Forelimb muscle (tissue), 1 donor: ENCODE measurements at places on chromosomes 2 and 18.

DNA sequence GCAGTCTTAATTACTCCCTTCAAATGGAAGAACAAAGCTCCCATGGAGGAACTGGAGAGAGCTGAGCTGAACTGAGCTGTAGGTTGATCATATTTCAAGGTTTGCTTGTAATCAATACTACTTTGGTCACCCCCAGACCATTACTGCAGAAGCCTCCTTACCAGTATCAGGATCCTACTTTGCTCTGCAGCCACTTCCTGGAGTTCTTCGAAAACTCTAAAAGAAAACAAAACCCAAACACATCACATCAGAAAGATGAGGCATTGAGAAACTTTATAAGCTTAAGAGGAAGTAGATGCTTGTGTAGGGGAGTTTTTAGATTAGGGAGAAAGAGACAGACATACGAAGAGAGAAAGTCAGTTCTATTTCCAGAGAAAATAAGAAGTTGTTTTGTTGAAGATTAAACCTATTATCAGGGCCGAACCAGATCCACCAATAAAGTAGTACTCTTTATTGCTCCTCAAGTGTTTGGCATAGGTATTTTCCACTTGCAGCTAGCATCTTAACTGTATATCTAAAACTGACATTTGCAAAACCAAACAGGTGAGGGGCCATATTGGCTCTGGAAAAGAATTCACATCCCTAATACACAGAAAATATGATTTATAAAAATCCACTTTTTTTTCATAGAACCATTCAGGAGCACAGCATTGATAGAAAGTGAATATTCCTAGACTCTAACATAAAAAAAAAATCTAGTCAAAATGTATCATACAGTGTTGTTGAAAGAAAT lies 166.9 kb upstream of the KLF7 start:
- DNase-seq = no peak

GRCh38 chr2:203732092-203732952 lies 25.9 kb downstream of the CD28 start:
- no peak for DNase-seq

DNA sequence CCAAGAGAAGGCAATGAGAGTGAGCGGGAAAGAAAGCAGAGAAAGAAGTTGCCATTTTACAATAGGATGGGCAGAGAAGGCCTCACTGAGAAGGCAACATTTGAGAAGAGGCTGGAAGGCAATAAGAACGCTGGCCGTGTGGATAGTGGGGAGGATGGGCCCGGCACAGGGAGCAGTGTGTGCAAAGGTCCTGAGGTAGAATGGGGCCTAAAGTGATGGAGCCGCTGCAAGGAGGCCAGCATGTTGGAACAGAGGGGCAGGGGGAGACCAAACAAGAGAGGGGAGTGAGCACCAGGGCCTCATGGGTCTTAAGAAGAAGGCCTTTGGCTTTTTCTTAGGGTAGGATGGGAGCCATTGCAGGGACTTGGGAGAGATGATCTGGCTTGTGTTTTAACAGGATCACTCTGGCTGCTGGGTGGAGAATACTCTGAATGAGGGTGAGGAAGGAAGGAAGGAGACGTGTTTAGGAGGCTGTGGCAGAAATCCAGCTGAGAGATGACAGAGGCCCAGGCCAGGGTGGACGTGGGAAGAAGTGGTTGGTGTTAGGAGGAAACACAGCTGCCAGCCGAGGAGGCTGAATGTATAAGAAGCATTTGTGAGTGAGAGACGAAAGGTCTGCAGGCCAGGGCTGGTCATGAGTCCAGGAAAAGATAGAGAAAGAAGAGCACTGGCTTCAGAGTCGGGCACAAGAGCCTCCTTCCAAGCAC lies 159.8 kb downstream of the KLHL29 start:
- DNase-seq = no peak

- peak; percentile 13 for DNase-seq
These were observed 157.5 kb upstream of the SESTD1 start for GRCh38 chr2:179422037-179422643.

GRCh38 chr2:101753720-101754490 lies 56.4 kb downstream of the MAP4K4 start:
- DNase-seq = no peak

- no peak for DNase-seq
These were observed 12.8 kb downstream of the DNAJB2 start for GRCh38 chr2:219291910-219292490.

- DNase-seq = no peak
These were observed 123.3 kb downstream of the CTIF start for GRCh38 chr18:48662011-48662661.

DNA sequence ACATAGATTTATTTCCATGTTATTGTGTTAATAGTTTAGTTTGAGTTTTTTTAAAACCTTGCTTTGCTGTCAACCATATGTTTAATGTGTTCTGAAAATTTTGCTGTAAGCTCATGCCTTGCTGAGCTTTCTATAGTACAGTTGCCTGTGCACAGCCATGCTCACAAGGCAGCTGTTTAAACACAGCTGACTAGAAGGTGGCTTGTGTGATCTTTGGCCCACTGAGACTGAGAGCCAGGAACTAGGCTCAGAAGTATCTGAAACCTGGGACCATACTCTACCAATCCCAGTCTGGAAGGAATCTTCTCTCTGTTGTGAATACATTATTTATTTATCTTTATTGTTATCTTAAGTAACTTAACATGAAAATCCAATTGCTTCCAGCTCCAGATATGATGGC lies 350.5 kb downstream of the KIAA1328 start:
- DNase-seq = no peak

DNA sequence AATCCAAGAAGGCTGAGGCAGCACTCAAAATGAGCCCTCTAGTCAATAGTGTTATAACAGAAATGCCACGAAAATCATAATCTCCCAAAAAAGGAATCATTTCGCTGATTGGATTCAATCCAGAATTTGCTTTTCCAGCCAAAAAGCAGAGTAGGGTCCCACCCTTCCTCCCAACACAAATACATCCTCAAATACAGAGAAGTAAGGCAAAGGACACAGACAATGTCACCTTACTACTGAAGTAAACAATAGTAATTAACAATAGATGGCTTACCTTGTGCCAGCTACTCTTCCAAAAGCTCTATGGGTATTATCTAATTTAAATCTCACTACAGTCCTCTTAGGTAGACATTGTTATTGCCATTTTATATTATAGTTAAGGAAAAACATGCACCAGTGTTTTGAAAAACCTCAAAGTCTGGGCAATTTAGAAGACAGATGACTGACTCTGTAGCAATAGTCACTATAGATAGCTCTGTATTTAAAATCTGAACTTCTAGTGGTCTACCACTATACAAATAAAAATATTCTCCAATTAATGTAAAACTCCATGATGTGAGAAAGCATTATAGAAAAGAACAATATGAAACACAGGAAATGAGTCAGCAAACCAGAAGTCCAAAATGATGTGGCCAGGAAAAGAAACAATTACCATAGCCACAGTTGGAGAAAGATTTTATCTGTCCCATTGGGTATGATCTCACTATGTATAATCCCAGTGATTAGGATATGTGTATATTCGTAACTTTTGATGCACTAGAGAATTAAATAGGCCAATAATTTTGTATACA lies 305.0 kb upstream of the ERBB4 start:
- no peak for DNase-seq

GRCh38 chr2:190599073-190599472 lies 49.8 kb upstream of the NAB1 start:
- DNase-seq = no peak

- DNase-seq = no peak
These were observed 8.2 kb downstream of the FAM110C start for GRCh38 chr2:38155-38554.

DNA sequence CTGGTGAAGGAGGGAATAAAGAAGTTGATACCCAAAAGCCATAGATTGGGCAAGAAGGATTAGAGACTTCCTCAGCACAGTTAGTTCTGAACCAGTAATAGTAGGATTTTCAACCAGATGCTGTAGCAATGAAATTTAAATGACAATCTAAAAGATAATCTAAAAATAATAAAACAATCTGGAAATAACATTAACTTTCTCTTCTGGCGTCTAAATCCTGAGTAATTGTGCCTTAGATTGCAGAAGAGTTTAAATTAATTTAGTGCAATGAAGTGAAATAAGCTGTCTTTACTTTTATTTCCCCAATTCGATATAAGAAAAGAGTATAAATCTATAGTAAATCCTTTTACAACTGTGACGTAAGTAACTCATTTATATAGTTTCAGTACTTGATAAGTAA lies 186.8 kb upstream of the DOK6 start:
- DNase-seq = no peak

GRCh38 chr2:18836436-18836835 lies 247.1 kb upstream of the NT5C1B start:
- DNase-seq = no peak

DNA sequence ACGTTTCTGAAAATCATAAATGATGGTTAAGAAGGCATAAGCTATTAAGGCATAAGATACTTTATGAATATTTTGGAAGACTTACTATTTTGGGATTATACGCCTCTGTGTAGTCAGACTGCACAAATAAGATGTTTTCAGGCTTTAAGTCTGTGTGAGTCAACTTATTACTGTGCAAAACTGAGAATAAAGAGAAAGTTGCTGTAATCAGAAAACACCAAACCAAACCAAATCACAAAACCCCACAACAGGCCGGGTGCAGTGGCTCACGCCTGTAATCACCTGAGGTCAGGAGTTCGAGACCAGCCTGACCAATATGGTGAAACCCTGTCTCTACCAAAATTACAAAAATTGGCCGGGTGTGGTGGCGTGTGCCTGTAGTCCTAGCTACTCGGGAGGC lies 7.7 kb downstream of the CLK1 start:
- no peak for DNase-seq

GRCh38 chr18:58640891-58641610 lies 12.2 kb upstream of the ALPK2 start:
- no peak for DNase-seq

DNA sequence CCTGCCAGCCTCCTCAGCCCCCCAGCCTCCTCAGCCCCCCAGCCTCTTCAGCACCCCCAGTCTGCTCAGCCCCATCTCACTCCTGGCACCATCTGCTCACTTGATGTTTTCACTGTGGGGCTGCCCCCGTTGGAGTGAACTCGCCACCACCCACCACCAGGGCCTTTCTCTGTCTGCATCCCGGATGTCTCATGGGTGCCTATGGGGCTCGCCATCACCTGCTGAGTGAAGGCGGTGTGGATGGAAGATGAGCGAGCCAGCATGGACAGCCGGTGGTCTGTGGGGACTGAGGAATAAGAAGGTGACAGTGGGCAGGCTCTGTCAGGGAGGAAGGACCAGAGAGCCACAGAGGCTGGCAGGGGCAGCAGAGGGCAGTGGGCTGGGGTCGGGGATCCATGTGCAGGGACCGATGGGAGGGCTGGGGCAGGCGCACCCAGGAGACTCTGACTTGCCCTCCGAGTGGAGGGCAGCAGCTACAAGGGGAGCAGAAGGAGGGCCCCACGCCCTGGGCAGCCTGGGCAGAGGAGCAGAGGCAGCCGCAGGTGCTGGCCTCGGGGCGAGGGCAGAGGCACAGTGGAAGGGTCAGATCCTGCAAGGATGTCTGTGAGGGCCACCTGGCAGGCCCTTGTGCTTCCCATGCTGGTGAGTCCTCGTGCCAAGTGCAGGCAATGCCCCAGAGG lies 74.7 kb upstream of the ODC1 start:
- no peak for DNase-seq

DNA sequence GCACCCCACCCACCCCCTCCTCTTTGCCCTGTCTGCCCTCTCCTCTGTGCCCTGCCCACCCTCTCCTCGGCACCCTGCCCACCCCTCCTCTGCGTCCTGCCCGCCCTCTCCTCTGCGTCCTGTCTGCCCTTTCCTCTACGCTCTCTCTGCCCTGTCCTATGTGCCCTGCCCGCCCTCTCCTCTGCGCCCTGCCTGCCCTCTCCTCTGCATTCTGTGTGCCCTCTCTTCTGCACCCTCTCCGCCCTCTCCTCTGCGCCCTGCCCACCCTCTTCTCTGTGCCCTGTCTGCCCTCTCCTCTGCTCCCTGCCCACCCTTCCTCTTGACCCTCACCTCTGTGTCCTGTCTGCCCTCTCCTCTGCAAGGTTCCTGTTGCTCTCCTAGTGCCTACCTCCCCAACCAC lies 233.6 kb downstream of the SMAD2 start:
- DNase-seq = no peak

DNA sequence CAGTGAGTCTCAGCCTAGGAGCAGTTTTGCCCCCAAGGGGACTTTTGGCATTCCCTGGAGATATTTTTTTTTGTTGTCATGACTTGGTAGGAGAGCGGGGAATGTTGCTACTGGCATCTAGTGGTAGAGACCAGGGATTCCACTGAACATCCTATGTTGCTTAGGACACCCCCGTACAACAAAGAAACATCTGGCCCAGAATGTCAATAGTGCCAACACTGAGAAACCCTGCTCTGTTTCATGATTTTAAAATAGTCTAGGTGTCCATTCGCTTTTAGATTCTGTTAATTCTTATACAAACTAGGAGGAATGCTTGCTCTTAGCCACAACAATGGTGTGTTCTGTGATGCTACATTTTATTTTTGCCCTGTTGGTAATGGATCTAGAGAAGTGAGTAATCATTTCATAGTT lies 225.8 kb upstream of the SIX3 start:
- no peak for DNase-seq

- DNase-seq = peak; percentile 48
These were observed 144.9 kb upstream of the MYCN start for GRCh38 chr2:15795426-15795825.

DNA sequence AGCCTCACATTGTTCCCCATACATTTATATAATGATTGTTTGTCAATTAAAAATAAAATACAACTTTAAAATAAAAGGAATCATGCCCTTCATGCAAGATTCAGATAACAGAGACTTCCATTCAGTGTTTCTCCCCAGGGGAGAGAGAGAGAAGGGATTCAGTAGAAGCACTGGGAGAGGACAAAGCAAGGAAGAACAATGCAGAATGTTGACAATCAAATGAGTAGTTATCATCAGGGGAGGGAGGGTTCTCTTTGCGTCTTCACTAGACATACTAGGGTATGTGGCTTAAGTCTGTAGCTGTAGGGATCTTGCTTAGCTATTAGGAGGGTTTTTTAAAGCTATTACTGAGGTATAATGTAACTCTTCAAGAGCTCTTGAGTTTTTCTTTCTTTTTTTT lies 30.7 kb downstream of the FSHR start:
- DNase-seq = no peak

DNA sequence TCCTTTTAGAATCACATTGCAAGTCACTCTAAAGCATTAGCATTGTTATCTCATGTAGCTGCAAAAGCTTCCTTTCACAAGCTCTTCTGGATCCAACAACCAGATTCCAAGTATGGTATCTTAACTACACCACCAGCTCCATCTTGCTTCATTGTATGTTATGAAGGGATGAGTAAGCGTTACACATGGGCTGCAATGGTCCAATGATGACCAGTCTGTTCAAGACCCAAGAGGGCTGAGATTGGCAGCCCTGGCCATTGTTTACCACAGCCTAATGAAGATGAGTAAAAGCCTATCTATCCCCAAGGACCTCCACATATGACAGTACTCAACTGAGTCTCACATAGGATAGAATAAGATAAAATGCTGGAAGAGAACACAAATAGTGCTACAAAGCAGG lies 6.3 kb downstream of the CFLAR start:
- DNase-seq = no peak
